ENCODE measurements at places on chromosomes 6 and 20.
A peak's percentile ranks its signal among the peaks of the same experiment; 100 is the strongest.

DNA sequence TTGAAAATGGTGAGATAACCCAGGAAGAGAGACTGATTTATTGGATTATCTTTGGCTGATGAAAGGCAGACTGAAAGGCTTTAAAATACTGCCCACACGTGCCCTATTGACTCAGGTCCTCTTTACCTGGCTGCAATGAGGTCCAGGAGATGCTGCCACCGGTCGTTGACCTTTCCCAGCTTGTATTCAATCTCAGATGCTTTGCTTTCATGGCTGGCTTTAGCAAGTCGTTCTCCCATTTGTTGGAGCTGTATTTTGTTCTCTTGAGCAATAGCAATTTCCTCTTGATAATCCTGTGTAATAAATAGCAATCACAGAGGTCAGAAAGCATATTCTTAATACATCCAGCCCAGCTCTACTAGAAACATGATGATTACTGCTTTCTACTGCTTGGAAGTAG lies 368.8 kb downstream of the ESR1 start:
- no peak for DNase-seq

GRCh38 chr6:166058064-166058739 lies 109.4 kb downstream of the TBXT start:
- DNase-seq: peak; percentile 5

DNA sequence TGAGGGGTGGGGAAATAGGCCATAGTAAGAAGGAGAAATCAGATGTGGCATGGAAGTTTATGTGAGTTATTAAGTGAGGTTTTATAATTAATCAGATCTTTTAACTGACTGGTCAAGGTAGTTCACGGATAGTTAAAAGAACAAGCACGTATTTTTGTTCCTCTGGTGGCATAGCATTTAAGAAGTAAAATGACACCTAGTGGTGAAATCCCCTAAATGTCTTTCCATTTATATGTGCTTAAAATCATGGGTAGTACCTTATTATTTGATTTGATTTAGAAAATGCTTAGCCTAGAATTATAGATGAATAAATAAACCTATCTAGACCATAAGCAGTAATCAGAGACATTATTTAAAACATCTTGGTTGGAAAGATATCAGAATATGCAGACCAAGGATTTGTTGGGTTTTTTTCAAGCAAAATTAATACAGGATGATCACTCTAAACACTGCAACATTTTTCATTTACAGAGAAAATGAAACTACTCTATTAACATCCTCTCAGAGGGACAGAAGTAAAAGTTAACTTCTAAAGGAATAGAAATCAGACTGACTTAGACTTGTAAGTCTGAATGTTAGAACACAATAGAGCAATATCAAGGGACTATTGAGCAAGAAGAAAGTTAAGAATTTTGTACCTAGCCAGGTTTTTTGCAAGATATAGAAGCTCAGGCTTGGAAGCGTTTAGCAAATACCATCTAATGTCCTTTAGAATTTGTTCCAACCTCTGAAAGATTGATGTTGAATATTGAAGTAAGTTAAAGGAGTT lies 81.1 kb downstream of the STXBP5 start:
- DNase-seq: peak; percentile 51

GRCh38 chr6:70103798-70104197 lies 199.1 kb downstream of the COL9A1 start:
- no peak for DNase-seq

Measured in EH (cell line).